Activated T-helper 1 cell treated with anti-CD3 and anti-CD28 coated beads, Interleukin-12 subunit alpha, Interleukin-12 subunit beta, Interleukin-2, Interleukin-4 antibody, amounts not matched to agents 30 ng/mL and 10 ng/mL and 1 ng/mL, durations not matched to agents 14 hours and 24 hours and 36 hours (primary cell): ENCODE measurements at places on chromosomes 3 and 15. TPM values are rescaled to one million over a fixed set of nuclear protein-coding genes. Genes with fewer than 3 reads are reported as not detected.

Gene A4GNT
- not detected in 2 replicates for total RNA-seq

DNA sequence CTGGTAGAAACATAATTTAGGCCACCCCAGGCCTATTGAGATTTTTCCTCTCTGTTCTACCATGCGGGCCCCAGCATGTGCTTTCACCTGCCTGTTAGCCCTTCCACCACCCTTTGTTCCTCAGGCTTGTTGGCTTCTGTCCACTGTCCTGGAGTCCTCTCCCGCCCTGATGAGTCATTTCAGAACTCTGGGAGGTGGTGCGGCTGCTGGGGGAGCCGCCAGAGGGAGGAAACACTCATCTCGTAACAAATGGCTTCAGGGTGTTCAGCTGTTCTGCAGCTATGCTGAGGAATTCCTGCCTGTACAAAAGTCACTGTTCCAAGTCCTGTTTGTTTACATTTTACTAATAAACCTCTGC, 36.3 kb downstream of the LRTM1 start:
- no peaks in the 10 kb centered on the region for H3K27me3 ChIP-seq
- H3K36me3 ChIP-seq = no peaks in the 10 kb centered on the region
- no peak overlapping the region for H3K4me3 ChIP-seq
- H3K4me1 ChIP-seq = no peaks in the 10 kb centered on the region
- no peak for DNase-seq
- H3K27ac ChIP-seq = no peak overlapping the region

DNA sequence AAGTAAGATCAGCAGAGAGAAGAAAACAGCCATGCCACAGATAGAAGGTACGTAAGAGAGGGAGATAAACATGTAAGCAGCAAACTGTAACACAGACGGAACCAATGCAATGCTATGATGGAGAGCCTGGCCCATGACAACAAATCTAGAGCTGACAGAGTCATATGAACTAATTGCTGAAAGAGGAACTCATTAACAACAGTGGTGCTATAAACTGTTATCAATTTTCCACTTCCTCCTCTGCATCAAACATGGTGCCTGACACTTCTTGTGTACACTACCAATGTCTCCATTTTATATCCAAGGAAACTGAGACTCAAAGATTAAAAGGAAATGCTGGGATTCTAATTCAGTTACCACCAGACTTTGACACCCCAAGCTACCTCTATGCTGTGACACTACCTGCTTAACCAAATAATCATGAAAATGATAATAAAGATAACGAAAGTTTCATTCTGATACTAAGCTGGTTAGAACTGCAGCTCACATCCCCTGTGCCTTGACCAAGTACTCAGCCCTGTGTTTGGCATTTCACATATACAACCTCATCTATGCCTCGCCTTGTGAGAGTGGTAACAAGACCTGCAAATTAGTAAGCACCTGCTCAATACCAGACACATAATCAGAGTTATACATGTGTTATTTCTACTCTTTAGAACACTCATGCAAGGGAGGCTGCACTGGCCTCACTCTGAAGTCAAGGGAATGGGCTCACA, 79.3 kb downstream of the ANO10 start:
- H3K4me1 ChIP-seq = no peaks in the 10 kb centered on the region
- H3K4me3 ChIP-seq = no peak overlapping the region
- H3K36me3 ChIP-seq = no peaks in the 10 kb centered on the region
- peaks cover 2% of the 10 kb centered on the region for H3K27me3 ChIP-seq
- H3K27ac ChIP-seq = no peak overlapping the region

Gene C2CD4A
- 0.13 and 0.17 TPM in 2 replicates for total RNA-seq

DNA sequence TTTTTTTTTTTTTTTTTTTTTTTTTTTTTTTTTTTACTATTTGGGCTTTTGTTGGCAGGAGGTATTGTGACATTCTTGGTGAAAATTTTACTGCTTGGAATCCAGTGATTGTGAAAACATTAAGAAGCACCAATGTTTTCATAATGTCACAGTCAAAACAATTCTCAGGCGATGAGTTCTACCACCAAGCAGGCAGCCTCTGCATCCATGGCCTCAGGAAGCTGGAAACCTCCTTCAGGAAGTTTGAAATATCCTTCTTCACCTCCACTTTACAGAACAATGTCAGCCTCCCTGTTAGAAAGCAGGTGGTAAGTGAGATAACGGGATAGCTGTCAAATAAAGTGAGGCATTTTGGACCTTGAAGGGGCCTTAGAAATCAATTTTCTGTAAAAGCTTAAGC, 98.3 kb downstream of the MEX3B start:
- no peaks in the 10 kb centered on the region for H3K27me3 ChIP-seq
- no peak overlapping the region for H3K4me3 ChIP-seq
- no peak for DNase-seq
- no peaks in the 10 kb centered on the region for H3K36me3 ChIP-seq
- no peak overlapping the region for H3K27ac ChIP-seq

Gene ADAMTSL3
- not detected in 2 replicates for total RNA-seq

DNA sequence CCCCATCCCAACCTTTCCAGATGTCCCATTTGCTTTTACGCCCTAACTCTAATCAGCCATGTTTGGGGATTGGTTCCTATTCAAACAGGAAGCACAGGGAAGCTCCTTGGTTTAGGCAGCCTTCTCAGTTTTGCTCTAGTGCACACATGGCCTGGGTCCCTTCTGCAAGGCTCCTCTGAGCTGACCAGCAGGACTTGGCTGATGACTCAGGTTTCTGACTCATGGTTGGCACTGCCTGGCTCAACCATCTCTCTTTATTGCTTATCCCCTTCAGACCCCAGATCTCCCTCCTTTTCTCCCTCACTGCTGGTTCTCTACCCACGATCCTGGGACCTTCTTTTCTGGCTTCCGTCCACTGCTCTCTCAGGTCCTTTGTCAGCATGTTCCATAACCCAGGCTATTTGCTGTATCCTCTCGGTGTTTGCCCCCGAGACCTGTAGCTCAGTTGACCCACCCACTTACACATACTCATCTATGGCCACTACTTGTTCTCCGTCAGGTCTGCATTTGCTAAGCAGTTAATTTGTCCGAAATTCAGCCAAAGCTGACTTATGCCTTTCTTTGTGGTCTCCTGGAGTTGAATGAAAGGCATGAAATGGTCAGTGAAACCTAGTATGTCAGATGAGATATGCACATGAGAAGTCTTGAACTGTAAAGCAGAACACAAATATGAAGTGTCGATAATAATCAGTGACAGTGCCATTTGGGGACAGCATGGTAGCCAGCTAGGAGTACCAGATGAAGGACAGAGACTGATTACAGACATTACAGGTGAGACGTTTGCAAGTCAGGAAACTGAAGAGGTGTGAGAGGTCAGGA, 323.5 kb upstream of the ROPN1 start:
- DNase-seq = no peak
- no peaks in the 10 kb centered on the region for H3K27me3 ChIP-seq
- H3K4me3 ChIP-seq = no peak overlapping the region
- H3K36me3 ChIP-seq = no peaks in the 10 kb centered on the region
- no peaks in the 10 kb centered on the region for H3K4me1 ChIP-seq

Gene RASGRF1
- 0.10 TPM in 1 of 2 replicates, not detected in the other for total RNA-seq

GRCh38 chr3:108271626-108272025, 24.7 kb upstream of the HHLA2 start:
- peaks cover 6% of the 10 kb centered on the region for H3K36me3 ChIP-seq
- no peak overlapping the region for H3K4me3 ChIP-seq
- no peak for DNase-seq
- no peaks in the 10 kb centered on the region for H3K4me1 ChIP-seq
- H3K27ac ChIP-seq = no peak overlapping the region
- no peaks in the 10 kb centered on the region for H3K27me3 ChIP-seq

GRCh38 chr3:112084980-112085705, 1.0 kb upstream of the C3orf52 start:
- H3K4me3 ChIP-seq = peak overlapping the region; percentile 91
- peaks cover 5% of the 10 kb centered on the region for H3K36me3 ChIP-seq
- peak overlapping the region; percentile 57 for H3K27ac ChIP-seq
- no peak for DNase-seq

DNA sequence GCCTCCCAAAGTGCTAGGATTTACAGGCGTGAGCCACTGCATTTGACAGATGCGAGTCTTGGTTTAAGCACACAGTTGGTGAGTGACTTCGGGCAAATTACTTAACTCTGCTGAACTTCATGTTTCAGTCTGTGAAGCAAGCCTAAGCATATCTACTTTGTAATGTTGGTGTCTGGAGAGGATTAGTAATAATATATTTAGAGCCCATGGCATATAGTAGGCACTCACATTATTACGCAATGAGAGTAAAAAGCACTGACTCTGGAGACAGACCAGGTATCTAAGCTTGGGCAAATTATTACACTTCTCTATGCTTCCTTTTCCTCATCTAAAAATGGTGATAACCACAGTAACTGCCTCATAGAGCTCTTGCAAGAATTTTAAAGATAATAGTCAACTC, 208.7 kb upstream of the P2RY1 start:
- H3K4me3 ChIP-seq = no peak overlapping the region
- H3K4me1 ChIP-seq = no peaks in the 10 kb centered on the region
- DNase-seq = no peak
- H3K27ac ChIP-seq = no peak overlapping the region

GRCh38 chr3:73029321-73029796, 32.1 kb upstream of the EBLN2 start:
- no peak for DNase-seq
- H3K27ac ChIP-seq = peak overlapping the region; percentile 70
- H3K4me1 ChIP-seq = peaks cover 56% of the 10 kb centered on the region
- H3K27me3 ChIP-seq = no peaks in the 10 kb centered on the region
- H3K36me3 ChIP-seq = peaks cover 22% of the 10 kb centered on the region
- peak overlapping the region; percentile 1 for H3K4me3 ChIP-seq

DNA sequence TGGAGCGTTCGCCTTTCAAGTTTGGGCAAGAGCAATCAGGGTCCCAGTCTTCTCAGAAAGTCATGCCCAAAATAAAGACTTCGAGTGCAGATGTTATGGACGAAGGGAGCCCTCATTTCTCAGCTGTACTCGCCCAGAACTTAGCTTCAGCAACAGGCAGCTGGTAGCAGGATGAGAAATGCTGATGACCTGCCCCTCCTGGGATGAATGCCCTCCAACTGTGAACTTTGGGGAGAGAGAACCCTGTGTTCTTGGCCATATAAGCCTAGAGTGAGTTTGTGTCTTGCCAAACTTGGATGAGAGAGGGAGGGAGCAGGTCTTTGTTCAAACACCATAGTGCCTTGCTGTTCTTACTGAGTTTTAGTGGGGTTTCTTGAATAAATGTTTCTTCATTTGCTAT, 400.3 kb downstream of the LRTM1 start:
- no peak overlapping the region for H3K4me3 ChIP-seq
- H3K36me3 ChIP-seq = no peaks in the 10 kb centered on the region
- no peak for DNase-seq
- no peaks in the 10 kb centered on the region for H3K4me1 ChIP-seq

Gene MORC1
- not detected in 2 replicates for total RNA-seq

- H3K27me3 ChIP-seq = no peaks in the 10 kb centered on the region
These were observed 8.2 kb downstream of the PLCD1 start for GRCh38 chr3:38021196-38021595.

- no peaks in the 10 kb centered on the region for H3K4me1 ChIP-seq
- no peak overlapping the region for H3K4me3 ChIP-seq
- no peak for DNase-seq
- no peak overlapping the region for H3K27ac ChIP-seq
- H3K27me3 ChIP-seq = peaks cover 11% of the 10 kb centered on the region
These were observed 23.7 kb upstream of the NECTIN3 start for GRCh38 chr3:111047812-111048435.

GRCh38 chr15:55742498-55742926, 440 bp downstream of the PRTG start:
- peak overlapping the region; percentile 39 for H3K4me3 ChIP-seq
- peaks cover 25% of the 10 kb centered on the region for H3K27me3 ChIP-seq
- H3K4me1 ChIP-seq = peaks cover 4% of the 10 kb centered on the region
- H3K27ac ChIP-seq = no peak overlapping the region
- no peak for DNase-seq
- no peaks in the 10 kb centered on the region for H3K36me3 ChIP-seq

GRCh38 chr15:66834881-66835878, 133.1 kb downstream of the SMAD6 start:
- H3K4me3 ChIP-seq = no peak overlapping the region
- no peaks in the 10 kb centered on the region for H3K36me3 ChIP-seq
- H3K27me3 ChIP-seq = peaks cover 3% of the 10 kb centered on the region
- no peak for DNase-seq
- no peaks in the 10 kb centered on the region for H3K4me1 ChIP-seq

Gene IQCH
- 0.88 and 1.2 TPM in 2 replicates for total RNA-seq

DNA sequence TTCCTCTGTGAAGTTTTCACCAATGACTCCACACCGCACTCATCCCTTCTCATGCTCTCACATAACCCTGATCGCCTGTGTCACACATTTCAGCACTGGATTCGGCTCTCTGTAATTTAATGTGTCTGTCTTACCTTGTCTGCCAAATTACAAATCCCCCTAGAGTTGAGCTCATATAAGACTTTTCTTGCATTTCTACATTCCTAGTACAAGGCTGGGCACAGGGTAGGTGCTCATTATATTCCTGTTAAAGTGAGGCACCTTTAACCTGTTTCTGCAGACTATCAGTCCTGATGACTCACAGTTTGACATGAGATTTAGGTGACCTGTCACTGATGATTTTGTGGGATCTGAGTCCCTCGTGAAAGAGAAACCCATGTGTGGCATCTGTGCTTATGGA, 22.6 kb downstream of the TGM5 start:
- no peaks in the 10 kb centered on the region for H3K36me3 ChIP-seq
- H3K27ac ChIP-seq = no peak overlapping the region
- no peak overlapping the region for H3K4me3 ChIP-seq

Gene GOLGA6L10
- 0.32 and 1.2 TPM in 2 replicates for total RNA-seq

GRCh38 chr3:25831578-25831977, 41.7 kb downstream of the OXSM start:
- no peak overlapping the region for H3K27ac ChIP-seq
- DNase-seq = no peak
- no peaks in the 10 kb centered on the region for H3K4me1 ChIP-seq
- H3K4me3 ChIP-seq = no peak overlapping the region
- peaks cover 13% of the 10 kb centered on the region for H3K27me3 ChIP-seq

GRCh38 chr15:91067036-91067435, 33.0 kb upstream of the SV2B start:
- no peak overlapping the region for H3K4me3 ChIP-seq
- H3K27me3 ChIP-seq = peaks cover 20% of the 10 kb centered on the region
- H3K36me3 ChIP-seq = peaks cover 3% of the 10 kb centered on the region
- no peak overlapping the region for H3K27ac ChIP-seq

GRCh38 chr3:43023066-43023465, 44.0 kb downstream of the GASK1A start:
- peaks cover 23% of the 10 kb centered on the region for H3K4me1 ChIP-seq
- peaks cover 9% of the 10 kb centered on the region for H3K27me3 ChIP-seq
- no peak overlapping the region for H3K27ac ChIP-seq
- H3K4me3 ChIP-seq = no peak overlapping the region
- no peak for DNase-seq

GRCh38 chr3:89966877-89967665, 859.6 kb downstream of the EPHA3 start:
- DNase-seq = no peak
- no peaks in the 10 kb centered on the region for H3K36me3 ChIP-seq
- no peak overlapping the region for H3K27ac ChIP-seq
- no peak overlapping the region for H3K4me3 ChIP-seq

Gene SLC28A2
- not detected in 2 replicates for total RNA-seq

- no peaks in the 10 kb centered on the region for H3K27me3 ChIP-seq
- no peak for DNase-seq
- no peak overlapping the region for H3K27ac ChIP-seq
- H3K4me3 ChIP-seq = peak overlapping the region; percentile 49
These were observed 3.9 kb downstream of the CPOX start for GRCh38 chr3:98589331-98590036.

- H3K27me3 ChIP-seq = peaks cover 5% of the 10 kb centered on the region
- H3K4me1 ChIP-seq = no peaks in the 10 kb centered on the region
- DNase-seq = no peak
These were observed 399.4 kb upstream of the ATP11B start for GRCh38 chr3:182393830-182394367.
